ENCODE measurements at places on chromosomes 6 and 20.

DNA sequence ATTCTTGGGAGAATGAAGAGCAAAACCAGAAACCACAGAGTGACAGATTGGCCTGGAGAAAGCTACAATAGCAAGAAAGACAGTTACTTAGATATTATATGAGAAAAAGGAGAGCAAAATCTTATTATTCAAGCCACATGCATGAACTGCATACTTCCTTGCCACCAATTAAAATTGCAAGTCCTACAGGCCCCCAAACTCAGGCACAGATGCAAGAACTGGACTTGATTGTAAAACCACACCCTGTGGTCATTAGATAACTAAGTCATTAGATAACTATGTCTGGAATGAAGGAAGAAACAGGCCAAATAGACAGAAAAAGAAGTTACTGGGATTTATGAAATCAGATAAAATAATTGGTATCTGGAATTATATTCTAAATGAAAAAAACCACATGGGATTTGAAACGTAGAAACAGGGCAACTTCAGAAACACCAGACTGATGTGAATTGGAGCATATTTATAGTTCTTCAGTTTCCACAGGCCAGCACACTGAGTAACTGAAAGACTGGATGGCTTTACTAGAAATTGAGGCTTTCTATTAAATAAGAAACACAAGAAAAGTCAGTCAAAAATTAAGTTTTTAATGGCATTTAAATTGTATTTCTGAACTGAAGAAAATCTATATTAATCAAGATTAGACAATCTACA lies 49.4 kb upstream of the CARMIL1 start:
- no peak for DNase-seq

DNA sequence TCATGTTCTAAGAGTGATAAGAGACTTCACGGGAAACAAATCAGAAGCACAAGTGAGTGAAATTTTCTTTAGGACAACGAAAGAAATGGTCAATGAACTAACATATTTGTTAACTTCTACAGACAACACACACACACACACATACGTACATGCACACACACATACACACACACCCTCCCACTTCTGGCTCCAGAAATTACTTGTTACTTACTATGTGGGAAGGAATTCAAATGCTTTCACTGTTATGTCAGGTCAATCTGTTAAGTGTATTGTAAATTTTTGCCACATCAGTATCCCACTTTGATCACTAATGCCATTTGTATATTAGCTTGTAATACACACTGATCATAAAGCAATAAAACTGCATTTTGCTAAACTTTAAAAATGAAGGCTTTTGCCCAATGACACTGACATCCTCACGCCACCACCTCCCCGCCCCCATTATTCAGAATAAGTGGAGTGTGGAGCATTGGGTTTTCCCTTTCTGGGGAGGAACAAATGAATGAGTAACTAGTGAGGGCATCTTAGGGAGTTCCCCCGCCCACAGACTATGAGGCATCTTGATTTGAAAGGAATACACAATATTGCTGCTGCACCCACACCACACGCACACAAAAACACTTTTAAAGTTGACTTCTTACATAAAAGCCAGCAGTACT lies 76.2 kb downstream of the ATXN1 start:
- no peak for DNase-seq

- DNase-seq = no peak
Measured at GRCh38 chr6:97456070-97456469, 173.1 kb upstream of the MMS22L start.

GRCh38 chr6:157014871-157015270 lies 237.7 kb downstream of the ARID1B start:
- DNase-seq = no peak

DNA sequence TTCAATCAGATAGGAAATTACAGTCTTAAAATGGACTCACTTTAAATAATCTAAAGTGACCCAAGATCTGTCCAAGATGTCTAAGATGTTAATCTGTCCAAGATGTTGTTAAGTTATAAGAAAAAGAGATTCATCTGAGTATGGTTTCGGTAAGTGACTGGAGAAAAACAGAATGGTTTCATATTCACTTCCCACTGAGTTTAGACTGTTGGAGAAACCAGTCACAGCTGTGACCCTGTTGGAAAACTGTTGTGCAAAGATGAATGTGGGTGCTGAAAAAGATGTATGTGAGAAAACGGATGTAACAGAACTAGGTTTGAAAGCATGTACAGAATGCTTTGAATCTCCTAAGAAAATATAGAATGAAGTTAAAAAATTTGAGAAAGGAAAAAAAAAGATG lies 325.9 kb downstream of the COL12A1 start:
- DNase-seq = no peak

DNA sequence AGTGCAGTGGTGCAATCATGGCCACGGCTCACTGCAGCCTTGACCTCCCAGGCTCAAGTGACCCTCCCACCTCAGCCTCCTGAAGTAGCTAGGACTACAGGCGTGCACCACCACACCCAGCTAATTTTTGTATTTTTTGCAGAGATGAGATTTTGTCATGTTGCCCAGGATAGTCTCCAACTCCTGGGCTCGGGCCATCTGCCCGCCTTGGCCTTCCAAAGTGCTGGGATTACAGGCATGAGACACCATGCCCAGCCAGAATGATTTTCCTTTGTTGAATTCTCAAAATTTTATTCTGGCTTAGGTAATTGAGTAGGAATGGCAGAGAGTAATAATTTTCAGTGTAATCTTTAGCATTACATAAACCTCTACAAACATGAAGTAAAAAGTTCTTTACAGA lies 37.1 kb downstream of the SLC16A10 start:
- DNase-seq = no peak

GRCh38 chr6:69232911-69233448 lies 563.8 kb downstream of the LMBRD1 start:
- peak; percentile 77 for DNase-seq

DNA sequence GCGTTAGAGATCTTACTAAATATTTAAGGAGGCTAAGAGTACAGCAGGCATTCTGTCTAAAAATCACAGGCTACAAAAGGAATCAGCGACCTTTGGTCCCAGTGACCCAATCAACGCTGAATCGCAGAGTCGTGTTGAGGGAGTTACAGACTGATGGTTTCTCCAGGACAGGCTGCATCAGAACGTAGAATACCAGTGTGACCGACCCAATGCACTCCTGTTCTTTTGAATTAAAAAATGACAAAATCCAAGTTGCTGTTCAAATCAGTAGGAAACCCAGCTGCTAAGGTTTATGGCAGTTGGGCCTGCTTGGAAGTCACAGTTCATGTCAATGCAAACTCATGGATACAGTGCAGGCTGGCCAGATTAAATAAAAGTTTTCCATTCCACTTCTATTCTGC lies 155.8 kb upstream of the AFDN start:
- DNase-seq = no peak

- no peak for DNase-seq
Measured at GRCh38 chr20:24181151-24181550, 192.6 kb upstream of the GGTLC1 start.

- no peak for DNase-seq
Measured at GRCh38 chr20:40961686-40962640, 66.7 kb upstream of the TOP1 start.

GRCh38 chr20:61346996-61347395 lies 94.9 kb downstream of the CDH4 start:
- DNase-seq = no peak

- no peak for DNase-seq
Measured at GRCh38 chr6:70258483-70258882, 44.4 kb downstream of the COL9A1 start.

- no peak for DNase-seq
Measured at GRCh38 chr20:19756761-19757486, 1.1 kb upstream of the RIN2 start.

GRCh38 chr6:74434171-74434570 lies 738.2 kb downstream of the CD109 start:
- DNase-seq = no peak

DNA sequence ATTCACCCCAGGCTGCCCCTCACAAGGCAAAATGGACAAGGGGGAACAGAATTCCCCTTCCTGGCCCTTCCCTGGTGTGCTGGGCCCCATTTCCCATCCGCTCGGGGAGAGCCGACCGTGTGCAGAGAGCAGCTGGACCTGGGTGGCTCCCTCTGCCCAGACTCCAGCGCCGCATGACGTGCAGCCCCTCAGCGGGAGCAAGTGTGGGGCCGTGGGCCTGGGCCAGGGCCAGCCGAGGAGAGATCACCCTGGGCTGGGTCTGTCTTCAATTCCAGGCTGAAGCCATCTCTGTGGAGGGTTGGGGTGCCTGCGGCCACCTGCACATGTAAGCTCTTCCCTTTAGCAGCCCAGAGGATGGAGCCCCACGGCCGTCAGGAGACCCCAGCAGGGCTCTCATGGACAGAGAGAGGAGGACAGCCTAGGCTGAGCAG lies 241.8 kb downstream of the TTLL2 start:
- DNase-seq = no peak

DNA sequence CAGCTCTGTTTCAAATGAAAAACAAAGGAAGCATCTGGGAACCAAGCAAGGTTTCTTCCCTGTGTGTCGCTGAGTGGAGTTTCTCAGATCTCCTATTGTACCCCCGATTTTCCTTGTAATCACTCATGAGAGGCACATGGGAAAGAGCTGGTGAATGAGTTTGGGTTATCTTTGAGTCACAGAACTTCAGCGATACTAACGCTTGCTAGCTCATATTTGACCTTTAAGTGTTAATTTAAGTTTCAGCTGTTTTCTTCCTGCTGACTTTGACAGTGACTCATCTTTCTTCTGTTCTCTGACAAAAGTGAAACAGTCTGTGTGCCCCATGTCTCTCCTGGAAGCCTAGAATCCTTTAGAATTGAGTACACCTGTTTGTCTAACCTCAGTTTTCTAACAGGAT lies 261.1 kb upstream of the RGS17 start:
- no peak for DNase-seq

- DNase-seq = no peak
Measured at GRCh38 chr20:20549704-20550103, 162.7 kb downstream of the RALGAPA2 start.

GRCh38 chr20:51382986-51383821 lies 159.3 kb downstream of the NFATC2 start:
- DNase-seq = no peak

DNA sequence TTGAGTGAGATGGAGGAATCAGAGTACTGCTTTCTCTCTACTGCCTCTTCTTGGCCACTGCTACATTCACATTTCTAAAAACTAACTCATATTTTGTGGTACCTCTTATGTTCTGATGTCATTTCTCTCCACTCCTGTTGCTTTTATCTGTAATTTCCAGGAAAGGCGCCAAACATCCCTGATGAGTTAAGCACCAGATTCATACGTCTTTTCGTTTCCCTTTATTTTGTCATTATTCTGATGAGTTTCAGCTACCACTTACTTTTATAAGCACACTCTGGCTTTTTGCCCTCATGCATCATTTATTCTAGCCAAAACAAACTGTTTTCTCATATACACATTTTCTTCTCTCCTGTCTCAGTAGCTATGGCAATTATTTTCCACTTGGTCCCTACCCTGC lies 680.0 kb downstream of the RNF144B start:
- no peak for DNase-seq

GRCh38 chr6:132490478-132491204 lies 22.3 kb downstream of the STX7 start:
- DNase-seq = no peak

GRCh38 chr6:31379850-31380249 lies 22.9 kb upstream of the HLA-B start:
- DNase-seq = no peak

DNA sequence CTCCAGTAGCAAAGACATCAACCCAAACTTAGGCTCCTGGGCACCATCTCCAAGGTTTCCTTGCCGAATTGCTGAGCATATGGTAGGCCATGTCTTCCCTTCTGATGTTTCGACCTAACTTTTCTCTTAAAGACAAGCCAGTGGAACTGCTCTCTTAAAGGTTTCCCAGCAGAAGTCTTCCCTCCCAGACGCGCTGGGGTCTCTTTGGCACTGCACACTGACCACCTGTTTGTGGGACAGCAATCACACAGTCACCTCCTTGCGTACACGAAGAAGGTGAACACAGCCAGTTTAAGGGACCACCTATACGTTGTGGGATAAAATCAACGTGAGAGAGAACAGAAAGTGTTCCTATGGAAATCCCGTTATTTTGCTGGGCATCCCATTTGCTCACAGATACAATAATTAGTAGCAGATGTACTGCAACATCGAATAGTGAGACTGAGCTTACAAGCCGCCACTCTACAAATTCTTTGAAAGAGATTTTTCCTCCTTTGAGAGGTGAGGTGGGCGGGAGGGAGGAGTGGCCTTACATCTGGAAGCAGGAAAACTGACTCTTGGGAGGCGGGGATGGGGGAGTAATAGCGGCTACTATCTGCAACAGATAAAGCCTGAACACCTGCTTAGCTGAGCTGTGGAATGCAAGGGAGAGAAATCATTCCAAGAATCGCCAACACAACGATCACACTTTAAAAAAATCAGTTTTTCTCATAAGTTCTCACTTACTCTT lies 9.9 kb downstream of the GRIK2 start:
- no peak for DNase-seq

DNA sequence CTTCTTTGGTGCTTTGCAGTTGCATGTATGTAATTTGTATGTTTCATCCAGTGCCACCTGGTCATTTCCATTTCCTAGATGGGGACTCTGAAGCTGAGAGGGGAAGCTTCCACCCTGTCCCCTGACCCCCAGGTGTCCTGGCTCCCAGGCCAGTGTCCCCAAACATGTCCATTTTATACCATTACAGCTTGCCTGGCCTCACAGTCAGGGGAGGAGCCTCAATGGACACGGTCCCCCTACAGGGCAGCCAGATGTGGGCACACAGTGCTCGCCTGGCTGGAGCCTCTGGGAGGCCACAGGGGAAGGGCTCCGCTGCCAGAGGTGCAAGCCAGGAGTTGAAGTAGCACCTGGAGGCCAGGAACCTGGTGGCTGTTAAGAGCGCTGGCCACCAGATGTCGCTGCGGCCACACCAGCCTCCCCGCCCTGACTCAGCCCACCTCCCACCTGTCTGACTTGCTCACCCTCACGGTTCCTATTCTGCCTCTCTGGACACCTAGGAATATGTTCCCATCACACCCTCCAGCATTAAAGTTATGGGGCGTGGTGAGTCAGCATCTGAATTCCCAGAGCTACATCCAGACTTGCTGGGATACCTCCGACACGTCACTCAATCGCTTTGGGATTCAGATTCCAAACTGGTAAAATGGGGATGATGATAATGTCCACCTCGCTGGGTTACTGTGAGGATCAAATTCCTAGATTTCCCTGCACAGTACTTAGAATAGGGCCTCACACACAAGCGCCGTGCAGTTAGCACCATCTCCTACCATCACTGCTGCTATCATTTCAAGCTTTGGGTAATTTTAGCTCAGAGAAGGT lies 107.4 kb downstream of the SULF2 start:
- DNase-seq = peak; percentile 70

DNA sequence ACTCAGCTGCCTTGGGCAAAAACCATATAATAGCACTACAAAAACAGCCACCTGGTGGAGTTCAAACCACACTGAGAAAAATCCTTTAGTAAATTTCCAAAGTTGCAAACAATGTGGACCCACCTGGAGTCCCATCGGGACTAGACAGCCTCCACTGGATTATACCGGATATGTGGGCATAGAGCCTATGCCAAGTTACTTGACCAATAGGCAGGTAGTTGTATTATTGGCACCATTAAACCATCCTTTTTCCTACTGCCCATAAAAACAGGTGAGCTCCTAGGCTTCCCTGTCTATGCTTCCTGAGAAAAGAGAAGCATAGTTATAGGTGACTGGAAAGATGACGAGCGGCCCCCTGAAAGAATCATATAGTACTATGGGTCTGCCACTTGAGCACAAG lies 51.7 kb upstream of the ADGRF4 start:
- DNase-seq = no peak

GRCh38 chr20:50903353-50904051 lies 27.7 kb downstream of the ADNP start:
- no peak for DNase-seq

- no peak for DNase-seq
Measured at GRCh38 chr6:142827369-142827768, 117.6 kb downstream of the HIVEP2 start.

Measured in KBM-7 (cell line).